ENCODE measurements at places on chromosomes 7 and 10.

DNA sequence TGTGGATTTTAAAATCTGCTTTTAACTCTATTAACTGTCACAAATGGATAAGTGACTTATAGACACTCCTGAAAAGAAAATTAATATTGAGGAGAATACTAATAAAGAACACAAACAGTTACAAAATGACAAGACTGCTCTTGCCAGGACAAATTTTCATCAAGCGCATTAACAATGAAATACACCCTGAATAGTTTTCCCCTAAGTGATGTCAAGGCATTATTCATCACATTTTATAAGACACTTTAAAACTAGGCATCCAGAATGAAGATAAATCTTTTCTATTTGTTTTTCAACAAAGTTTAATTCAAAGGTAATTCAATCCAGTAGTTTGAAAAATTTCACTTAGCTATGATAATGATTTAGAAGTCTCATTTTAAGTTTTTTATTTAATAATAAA is 110.5 kb upstream of the SEC61G start:
- DNase-seq, result no peak

DNA sequence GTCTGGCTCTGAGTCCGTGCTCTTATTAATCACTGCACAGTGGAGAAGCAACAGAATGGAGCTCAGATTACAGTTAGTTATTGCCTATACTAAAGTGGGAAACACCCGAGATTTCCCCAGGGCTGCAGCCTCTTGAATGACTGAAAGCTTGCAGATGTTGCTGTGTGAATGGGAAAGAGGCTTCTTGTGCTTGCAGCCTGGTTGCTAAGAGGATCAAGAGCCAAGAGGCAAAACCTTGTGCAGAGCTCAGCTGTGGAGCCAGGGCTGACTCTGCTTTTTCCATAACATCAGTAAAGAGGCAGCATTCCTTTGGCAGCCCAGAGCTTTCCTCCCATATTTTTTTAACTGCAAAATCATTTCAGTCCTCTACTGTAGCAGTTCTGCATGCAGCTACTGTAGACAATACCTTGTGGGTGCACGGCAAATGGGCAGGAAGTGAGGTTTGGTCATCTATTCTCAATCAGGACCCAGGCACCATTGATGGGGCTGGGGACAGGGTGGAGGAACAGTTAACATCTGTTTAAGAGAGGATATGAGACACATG is 86.5 kb downstream of the RALA start:
- DNase-seq, result no peak

- DNase-seq, result no peak
Measured at GRCh38 chr7:114310345-114311110, 104.1 kb upstream of the FOXP2 start.

GRCh38 chr7:110775046-110775445 is 315.9 kb upstream of the LRRN3 start:
- no peak for DNase-seq

DNA sequence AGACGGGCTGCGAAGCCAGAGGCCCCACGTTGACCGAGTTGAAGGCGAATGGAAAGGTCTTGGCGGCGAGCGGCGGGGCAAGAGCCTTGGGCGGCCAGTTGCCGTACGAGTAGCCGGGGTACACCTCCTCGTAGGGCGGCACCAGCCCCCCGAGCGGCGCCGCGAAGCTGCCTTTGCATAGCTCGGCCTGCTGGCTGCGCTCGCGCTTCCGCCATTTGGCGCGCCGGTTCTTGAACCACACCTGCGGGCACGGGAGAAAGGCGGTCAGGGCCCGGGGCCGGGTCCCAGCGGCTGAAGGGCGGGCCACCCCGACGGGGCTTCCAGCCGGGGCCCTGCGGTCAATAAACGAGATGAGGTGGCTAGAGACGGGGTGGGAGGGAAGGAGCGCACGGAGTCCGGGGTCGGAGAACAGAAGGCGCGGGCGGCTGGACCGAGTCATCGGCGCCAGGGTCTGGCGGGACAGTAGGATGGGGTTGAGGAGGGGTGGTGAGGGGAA is 4.8 kb downstream of the ELOVL3 start:
- no peak for DNase-seq

GRCh38 chr10:22437620-22438588 is 92.6 kb downstream of the SPAG6 start:
- DNase-seq, result no peak

DNA sequence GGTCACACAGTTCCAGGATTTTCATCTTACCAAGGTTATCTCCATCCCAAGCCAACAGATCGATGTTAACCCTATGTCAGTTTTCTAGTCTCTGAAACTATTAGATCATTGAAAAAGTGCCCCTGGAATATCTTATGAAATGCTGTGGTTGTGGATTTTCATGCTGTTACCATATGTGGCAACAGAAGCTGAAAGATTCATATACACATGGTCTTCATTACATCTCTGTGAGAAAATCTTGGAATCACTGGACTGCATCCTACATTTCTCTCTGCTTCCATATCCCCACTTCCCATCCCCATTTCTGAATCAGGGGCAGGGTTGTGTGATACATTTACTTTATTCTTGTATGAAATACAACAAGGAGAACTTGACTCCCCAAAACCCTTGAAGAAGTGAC is 146.1 kb downstream of the SLC16A9 start:
- no peak for DNase-seq

DNA sequence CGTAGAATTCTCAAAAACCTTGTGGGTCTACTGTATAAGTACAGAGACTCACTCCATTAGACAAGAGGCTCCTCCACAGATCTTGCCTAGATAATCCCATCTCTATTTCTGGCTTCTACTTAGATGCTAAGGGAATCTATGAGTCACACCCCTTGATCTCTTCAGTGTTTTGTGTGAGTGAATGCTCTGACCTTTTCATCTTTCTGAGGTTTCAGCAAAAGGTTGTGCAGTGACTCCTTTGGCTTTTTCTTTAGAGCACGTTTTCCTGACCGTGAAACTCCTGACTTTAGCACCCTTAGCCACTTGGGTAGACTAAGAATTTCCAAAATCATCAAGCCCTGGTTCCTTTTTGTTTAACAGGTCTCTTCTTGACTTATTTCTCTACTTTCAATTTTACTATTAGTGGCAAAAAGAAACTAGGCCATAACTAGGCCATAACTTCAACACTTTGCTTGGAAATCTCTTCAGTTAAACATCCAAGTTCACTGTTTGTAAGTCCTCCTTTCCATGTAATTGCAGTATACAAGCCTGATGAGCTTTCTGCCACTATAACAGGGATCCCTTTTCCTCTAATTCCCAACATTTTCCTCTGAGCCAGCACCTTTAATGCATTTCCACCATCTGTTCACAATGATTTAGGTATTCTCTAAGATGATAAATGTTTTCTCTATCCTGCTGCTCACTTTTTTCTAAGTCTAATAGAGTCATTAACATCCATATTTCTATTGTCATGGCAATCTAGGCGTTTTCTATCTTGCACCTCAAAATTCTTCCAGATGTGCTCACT is 19.4 kb downstream of the COPG2 start:
- no peak for DNase-seq

DNA sequence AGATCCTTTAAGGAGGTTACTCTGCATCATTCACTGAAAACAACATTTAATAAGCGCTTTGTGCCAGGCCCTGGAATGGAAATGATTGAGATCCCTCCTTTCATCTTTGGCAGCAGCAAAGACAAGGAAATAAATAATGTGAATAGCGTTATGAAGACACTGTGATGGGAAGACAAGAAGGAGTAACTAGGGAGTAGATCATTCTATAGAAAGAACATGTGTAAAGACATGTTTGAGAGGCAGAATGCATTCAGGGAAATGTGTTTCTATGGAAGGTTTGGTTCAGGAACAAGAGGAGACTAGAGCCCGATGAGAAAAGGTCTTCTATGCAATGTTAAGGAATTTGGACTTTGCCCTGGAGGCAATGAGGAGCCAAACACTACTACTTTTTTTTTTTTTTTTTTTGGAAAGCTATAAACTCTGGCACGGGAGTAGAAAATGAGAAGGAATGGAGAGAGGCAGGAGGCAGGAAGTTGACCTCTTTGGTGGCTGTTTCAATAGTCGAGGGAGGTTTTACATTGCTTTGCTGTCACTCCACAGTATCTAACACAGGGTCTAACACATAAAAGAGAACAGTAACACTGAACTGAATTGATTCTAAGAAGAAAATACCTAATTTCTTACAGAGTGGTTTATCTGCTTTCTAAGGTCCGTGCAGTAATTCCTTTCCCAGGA is 44.9 kb downstream of the SMURF1 start:
- DNase-seq, result no peak

DNA sequence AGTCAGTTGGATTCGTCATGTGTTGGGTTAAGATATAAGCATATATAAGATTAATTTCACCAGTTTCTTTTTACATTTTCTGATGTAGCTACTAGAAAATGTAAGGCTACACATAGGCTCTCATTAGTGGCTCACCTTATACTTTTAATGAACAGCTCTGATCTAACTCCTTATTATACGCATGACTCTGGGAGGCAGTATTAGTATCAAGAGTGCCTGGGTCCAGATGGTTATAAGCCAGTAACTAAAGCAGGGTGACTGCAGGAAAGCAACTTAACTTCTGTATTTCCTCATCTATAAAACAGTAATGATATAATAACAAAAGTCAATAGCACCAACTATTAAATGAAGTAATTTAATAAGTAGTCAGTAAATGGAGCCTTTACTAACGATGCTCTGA is 1.4 kb upstream of the ELMO1 start:
- DNase-seq, result no peak

DNA sequence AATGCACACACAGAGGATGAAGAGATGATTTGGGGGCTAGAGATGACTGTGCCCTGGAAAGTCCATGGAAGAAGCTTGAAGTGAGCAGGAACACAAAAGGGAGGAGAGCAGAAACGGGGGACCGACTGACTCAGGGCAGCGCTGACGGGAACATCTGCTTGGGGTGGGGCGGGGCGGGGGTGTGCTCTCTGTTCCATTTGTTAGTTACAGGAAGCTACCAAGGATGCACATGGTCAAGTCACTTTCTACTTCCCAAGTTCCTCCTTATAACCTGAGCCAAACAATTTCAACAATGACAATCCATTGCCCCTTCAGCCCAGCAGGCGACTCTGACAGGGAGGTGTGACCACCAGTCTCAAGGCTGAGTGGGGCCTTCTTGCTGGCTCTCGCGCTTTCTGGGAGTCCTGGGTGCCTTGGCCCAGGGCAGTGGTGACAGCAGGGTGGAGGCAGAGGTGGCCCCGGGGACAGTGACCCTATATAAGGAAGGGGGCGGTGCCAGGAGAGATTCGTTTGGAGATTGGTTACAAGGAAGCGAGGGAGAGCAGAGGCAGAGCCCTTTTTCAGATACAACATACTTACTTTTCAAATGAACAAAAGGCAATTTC is 39.6 kb downstream of the CLEC2L start:
- DNase-seq, result no peak

- peak; percentile 25 for DNase-seq
Measured at GRCh38 chr10:35640951-35641675, 983 bp downstream of the FZD8 start.

DNA sequence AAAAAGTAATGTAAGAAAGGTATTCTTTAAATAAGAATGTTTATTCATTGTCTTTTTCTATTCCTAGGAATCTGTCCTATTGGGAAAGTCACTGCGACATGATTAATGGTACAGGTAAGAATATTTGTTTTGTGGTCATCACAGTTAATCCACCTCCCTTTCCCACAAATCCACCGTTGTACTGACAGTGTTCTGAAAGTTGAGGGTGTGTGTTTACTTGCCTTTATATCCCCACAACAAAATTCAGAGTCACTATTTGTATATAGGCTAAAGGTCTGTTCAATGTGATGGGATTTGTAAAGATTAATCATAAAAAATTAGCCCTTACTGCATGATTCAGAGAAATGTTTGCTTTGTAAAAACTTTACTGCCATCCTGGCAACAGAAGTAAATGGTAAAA is 27.9 kb downstream of the CD36 start:
- no peak for DNase-seq

DNA sequence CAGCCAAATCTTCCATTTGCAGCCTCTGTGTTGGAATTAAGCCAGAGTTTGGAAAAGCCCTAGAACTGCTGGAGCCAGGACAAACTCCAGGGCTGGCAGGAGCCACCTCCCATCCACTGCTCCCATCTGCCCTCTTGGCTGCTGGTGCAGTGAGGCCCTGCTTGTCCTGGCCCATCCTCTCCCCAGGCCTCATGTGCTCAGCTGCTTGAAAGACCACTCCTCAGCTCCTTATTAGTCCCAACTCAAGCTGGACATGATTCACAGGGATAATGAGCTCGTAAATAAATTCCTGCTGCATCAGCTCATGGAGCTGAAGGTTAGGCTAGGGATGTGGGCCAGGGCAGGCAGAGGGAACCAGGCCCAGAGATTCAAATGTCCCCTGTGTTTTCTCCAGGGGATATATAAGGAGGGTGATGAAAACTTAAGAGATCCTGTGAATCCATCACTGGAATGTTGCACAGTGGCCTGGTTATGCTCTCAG is 282.8 kb downstream of the RPS24 start:
- no peak for DNase-seq

DNA sequence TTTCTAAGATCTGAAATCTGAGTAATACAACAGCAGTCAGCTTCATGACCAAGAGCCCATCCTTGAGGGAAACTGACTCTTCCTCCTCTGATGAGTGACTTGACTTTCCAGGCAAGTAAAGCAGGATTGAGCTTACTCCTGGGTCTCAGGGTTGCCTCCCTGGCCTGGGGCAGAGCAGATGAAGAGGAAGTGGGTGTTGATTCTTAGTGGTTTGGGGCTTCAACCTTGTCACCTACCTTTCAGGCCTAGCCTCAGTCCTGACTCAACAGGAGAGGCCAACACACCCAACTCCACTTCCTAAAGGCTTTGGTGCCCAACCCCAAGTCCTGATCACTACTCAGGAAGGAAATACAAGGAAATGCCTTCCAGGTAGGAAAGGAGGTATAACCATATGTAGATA is 54.1 kb downstream of the KCNMA1 start:
- DNase-seq, result no peak

GRCh38 chr7:77393261-77393660 is 22.9 kb downstream of the GSAP start:
- no peak for DNase-seq

- DNase-seq, result no peak
Measured at GRCh38 chr10:91164520-91165065, 55.9 kb upstream of the PCGF5 start.
